Sigmoid colon (tissue), 7 donors: ENCODE measurements at places on chromosomes 3 and 15. TPM values are rescaled to one million over a fixed set of nuclear protein-coding genes. Genes with fewer than 3 reads are reported as not detected.

GRCh38 chr3:127655641-127656040 is 17.1 kb upstream of the ABTB1 start:
- H3K27ac ChIP-seq = peak overlapping the region; percentile 43
- H3K36me3 ChIP-seq = no peaks in the 10 kb centered on the region
- H3K4me1 ChIP-seq = peaks cover 4% of the 10 kb centered on the region
- DNase-seq = no peak

DNA sequence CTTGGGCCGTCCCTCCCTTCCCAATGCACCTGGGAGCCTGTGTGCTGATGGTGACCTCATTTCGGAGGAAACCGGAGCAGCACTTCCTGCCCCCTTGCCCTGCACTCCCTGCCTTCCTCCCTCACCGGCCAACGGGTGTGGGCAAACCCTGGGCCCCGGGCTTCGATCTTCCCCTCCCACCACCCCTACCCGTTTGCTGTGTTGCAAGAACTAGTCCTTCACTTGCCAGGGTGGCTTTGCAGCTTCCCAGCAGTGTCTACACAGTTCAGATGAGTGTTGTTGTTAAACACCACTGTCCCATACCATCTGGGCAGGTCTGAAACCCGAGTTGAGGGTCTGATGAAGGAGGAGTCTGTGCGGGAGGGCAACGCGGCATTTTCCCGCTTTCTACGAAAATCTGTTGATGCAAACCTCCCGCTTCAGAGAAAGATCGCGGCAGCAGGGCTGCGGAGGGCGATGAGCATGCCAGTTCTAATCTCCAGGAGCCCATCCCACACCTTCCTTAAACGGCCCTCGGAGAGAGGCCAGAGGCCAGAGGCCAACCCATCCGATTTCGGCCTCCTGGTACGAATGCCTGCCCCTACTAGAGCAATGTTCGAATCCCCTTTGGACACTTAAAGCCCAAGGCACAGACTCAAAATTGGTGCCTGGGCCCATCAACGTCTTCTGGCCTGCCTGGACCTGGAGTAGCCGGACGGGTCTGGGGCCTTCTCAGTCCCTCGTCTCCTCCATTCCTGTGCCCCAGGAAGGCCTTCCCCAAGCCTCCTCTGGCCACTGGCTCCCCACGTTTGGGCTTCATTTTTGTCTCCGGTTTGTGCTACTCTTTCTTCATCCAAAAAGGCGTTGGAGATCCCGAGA is 35.7 kb upstream of the POLG start:
- no peak overlapping the region for H3K27ac ChIP-seq
- H3K4me1 ChIP-seq = peaks cover 25% of the 10 kb centered on the region
- H3K27me3 ChIP-seq = peaks cover 99% of the 10 kb centered on the region
- H3K36me3 ChIP-seq = no peaks in the 10 kb centered on the region
- no peak overlapping the region for H3K4me3 ChIP-seq

GRCh38 chr3:30418443-30418842 is 188.0 kb upstream of the TGFBR2 start:
- H3K4me3 ChIP-seq = no peak overlapping the region
- H3K27me3 ChIP-seq = no peaks in the 10 kb centered on the region
- H3K36me3 ChIP-seq = no peaks in the 10 kb centered on the region
- no peaks in the 10 kb centered on the region for H3K4me1 ChIP-seq
- no peak overlapping the region for H3K27ac ChIP-seq

- no peak overlapping the region for H3K4me3 ChIP-seq
- no peaks in the 10 kb centered on the region for H3K4me1 ChIP-seq
- H3K36me3 ChIP-seq = no peaks in the 10 kb centered on the region
- no peak for DNase-seq
Observed at GRCh38 chr3:179028408-179028807, 43.2 kb downstream of the ZMAT3 start.

DNA sequence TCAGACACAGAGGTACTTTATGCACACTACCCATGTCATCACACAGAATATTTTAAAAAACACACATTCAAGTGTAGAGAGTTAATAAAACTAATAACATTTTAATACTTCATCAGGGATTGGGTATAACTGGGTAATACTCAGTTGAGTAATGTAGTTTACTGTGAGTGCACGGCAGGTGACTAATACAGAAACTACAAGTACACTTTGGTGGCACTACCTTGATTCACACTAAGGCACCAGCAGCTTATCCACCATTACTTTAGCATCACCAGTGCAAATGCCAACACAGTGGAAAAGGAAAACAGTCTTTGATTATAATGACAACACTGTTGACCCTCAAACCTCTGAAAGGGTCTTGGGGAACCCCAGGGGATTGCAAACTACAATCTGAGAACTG is 33.6 kb downstream of the ZNF280D start:
- no peaks in the 10 kb centered on the region for H3K4me1 ChIP-seq
- no peaks in the 10 kb centered on the region for H3K27me3 ChIP-seq
- no peak overlapping the region for H3K4me3 ChIP-seq
- H3K27ac ChIP-seq = no peak overlapping the region

DNA sequence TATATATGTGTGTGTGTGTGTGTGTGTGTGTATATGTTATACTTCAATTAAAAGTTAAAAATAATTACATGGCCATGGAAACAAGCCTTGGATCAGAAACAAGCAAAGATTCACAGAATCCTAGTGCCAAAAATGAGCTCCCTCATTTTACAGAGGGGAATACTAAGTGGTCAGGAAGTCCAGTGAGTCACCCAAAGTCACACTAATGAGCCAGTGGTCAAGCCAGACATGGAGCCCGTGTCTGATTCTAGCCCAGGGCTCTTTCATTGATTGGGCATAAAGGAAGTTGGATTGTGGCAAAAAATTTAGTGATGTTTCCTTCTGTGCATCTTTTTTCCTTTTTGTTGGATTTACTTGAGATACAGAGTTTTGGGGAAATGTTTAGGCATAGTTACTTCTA is 152.5 kb upstream of the NPHP3 start:
- no peaks in the 10 kb centered on the region for H3K4me1 ChIP-seq
- H3K4me3 ChIP-seq = no peak overlapping the region
- H3K36me3 ChIP-seq = no peaks in the 10 kb centered on the region
- no peak overlapping the region for H3K27ac ChIP-seq
- no peaks in the 10 kb centered on the region for H3K27me3 ChIP-seq

GRCh38 chr15:39312984-39313383 is 267.9 kb upstream of the THBS1 start:
- no peaks in the 10 kb centered on the region for H3K27me3 ChIP-seq
- H3K4me3 ChIP-seq = no peak overlapping the region
- H3K27ac ChIP-seq = no peak overlapping the region
- DNase-seq = no peak

DNA sequence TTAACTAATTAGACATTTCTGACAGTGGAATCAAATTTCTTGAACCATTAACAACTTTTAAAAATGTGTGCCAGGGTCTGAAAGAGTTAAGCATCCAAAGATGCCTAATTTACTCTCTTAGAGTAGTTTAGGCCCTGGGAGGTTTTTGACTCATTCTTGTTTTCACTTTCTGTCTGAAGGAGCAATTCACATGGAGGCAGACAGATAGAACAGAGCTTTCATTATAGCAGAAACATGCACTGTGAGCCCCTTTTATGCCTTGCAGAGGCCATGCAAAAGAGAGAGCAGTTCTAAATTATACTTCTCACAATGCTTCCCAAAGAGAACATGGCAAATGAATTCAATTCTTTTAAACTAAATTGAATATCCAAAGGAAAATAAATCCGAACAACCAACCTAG is 554.8 kb downstream of the MFSD1 start:
- no peaks in the 10 kb centered on the region for H3K4me1 ChIP-seq
- H3K4me3 ChIP-seq = no peak overlapping the region
- DNase-seq = no peak
- H3K27ac ChIP-seq = no peak overlapping the region

- H3K27ac ChIP-seq = no peak overlapping the region
- H3K36me3 ChIP-seq = no peaks in the 10 kb centered on the region
- no peak overlapping the region for H3K4me3 ChIP-seq
- H3K4me1 ChIP-seq = no peaks in the 10 kb centered on the region
- H3K27me3 ChIP-seq = no peaks in the 10 kb centered on the region
- no peak for DNase-seq
Observed at GRCh38 chr15:40836020-40836419, 7.5 kb upstream of the PPP1R14D start.

- H3K27ac ChIP-seq = no peak overlapping the region
- H3K27me3 ChIP-seq = no peaks in the 10 kb centered on the region
- H3K4me3 ChIP-seq = no peak overlapping the region
Observed at GRCh38 chr15:61216519-61216918, 12.6 kb downstream of the RORA start.

- H3K4me1 ChIP-seq = no peaks in the 10 kb centered on the region
- no peaks in the 10 kb centered on the region for H3K27me3 ChIP-seq
- no peak overlapping the region for H3K27ac ChIP-seq
- DNase-seq = peak; percentile 71
- no peaks in the 10 kb centered on the region for H3K36me3 ChIP-seq
Observed at GRCh38 chr15:98525661-98526001, 122.7 kb upstream of the IGF1R start.

DNA sequence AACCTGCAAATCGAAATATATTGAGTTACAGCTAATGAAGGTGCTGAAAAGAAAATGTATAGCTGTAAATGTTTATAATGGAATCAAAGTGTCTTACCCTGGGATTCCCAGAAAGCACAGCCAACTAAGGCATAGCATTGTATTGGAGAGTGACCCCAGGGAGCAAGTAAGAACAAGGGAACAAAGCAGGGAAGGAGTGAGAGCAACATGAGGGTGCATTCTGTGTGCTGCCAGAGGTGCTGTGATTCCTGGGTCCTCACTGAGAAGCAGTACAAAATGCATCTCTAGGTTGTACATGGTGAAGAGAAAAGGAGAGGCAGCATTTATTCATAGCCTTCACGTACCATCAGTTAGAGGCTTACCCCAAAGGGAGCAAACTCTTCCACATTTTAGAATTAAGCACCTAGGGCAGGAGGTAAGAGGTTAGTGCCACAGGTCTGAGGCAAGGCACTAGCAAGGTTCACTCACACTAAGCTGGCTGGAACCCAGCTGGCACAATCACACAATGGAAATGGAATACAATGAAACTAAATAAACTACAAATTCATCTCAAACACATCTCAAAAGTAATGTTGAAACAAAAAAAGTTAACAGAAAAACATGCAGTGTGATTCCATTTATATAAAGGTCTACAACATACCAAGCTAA is 151.5 kb upstream of the C2CD4B start:
- H3K36me3 ChIP-seq = no peaks in the 10 kb centered on the region
- no peaks in the 10 kb centered on the region for H3K4me1 ChIP-seq
- no peak overlapping the region for H3K4me3 ChIP-seq
- DNase-seq = no peak
- H3K27ac ChIP-seq = no peak overlapping the region

- no peak overlapping the region for H3K4me3 ChIP-seq
- DNase-seq = no peak
- no peaks in the 10 kb centered on the region for H3K4me1 ChIP-seq
- H3K27ac ChIP-seq = no peak overlapping the region
- H3K27me3 ChIP-seq = no peaks in the 10 kb centered on the region
Observed at GRCh38 chr3:49563766-49564165, 9.5 kb downstream of the BSN start.

DNA sequence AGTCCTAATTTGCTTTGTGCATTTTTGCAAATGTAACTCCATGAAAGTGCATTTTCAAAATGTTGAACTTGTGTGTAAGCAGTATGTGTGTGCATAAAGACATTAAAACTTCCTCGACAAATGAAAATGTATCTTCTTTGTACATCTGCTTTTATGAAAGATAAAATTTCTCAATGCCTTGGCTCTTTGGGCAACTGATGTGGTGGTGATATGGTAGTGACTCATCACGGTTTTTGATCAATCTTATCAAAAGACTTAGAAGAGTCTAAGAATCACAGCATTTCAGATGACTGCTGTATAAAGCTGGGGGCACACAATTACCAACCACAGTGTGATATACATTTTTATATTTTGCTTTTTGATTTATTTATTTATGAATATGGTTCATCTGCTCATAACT is 5.4 kb upstream of the MASP1 start:
- no peaks in the 10 kb centered on the region for H3K36me3 ChIP-seq
- no peak for DNase-seq
- no peak overlapping the region for H3K4me3 ChIP-seq
- H3K27ac ChIP-seq = no peak overlapping the region
- H3K27me3 ChIP-seq = no peaks in the 10 kb centered on the region
- H3K4me1 ChIP-seq = peaks cover 25% of the 10 kb centered on the region

DNA sequence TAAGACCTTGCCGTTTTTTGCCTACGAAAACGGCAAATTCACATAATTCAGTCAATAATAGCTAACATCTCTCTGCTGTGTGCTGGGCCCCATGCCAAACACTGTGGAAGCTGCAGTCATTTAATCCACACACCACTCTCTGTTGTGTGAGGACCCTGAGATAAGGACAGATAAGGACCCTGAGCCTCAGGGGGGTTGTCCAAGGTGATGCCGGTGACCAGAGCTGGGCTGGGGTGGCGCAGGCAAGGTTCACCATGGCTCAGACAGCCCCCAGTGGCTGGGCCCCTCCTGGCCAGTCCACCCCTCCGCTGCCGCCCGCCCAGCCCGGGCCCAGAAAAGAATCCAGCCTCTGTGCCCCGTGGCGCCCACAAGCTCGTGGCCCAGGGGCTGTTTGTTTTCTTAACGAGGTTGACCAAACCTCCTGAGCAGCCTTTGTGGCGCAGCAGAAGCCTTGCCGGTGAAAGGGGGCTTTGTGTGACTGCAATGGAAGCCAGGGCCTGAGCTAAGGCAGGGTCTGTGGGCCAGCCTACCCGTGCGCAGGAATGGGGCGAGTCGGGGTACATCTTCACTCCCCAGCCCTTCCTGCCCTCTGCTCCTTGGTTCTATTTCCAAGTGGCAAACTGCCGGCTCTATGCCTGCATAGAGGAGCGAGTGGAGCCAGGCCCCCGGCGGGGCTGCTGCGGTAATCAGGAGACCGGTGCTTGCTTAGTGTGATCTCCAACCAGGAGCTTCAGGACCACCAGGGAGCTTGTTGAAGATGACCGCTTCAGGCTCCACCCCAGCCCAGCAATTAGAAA is 4.4 kb upstream of the SNX22 start:
- no peak overlapping the region for H3K4me3 ChIP-seq
- H3K36me3 ChIP-seq = peaks cover 32% of the 10 kb centered on the region
- no peak overlapping the region for H3K27ac ChIP-seq
- H3K27me3 ChIP-seq = peaks cover 13% of the 10 kb centered on the region

GRCh38 chr3:155431856-155432570 is 138.5 kb upstream of the STRIT1 start:
- H3K27me3 ChIP-seq = no peaks in the 10 kb centered on the region
- no peaks in the 10 kb centered on the region for H3K36me3 ChIP-seq
- H3K4me1 ChIP-seq = no peaks in the 10 kb centered on the region

GRCh38 chr3:61060411-61060861 is 190.8 kb downstream of the FHIT start:
- no peaks in the 10 kb centered on the region for H3K4me1 ChIP-seq
- no peaks in the 10 kb centered on the region for H3K27me3 ChIP-seq
- no peak overlapping the region for H3K4me3 ChIP-seq
- no peak overlapping the region for H3K27ac ChIP-seq
- no peaks in the 10 kb centered on the region for H3K36me3 ChIP-seq

- DNase-seq = peak; percentile 83
- H3K36me3 ChIP-seq = peaks cover 19% of the 10 kb centered on the region
- no peaks in the 10 kb centered on the region for H3K27me3 ChIP-seq
- H3K27ac ChIP-seq = peak overlapping the region; percentile 79
Observed at GRCh38 chr15:64856429-64857145, 14.9 kb downstream of the PLEKHO2 start.

LRRC49 gene
- 3.0 TPM for polyA plus RNA-seq

CLDN18 gene
- 0.10 TPM for polyA plus RNA-seq

PPIB gene
- 162 TPM for polyA plus RNA-seq

PCOLCE2 gene
- polyA plus RNA-seq = 3.6 TPM

FAM174B gene
- polyA plus RNA-seq = 8.1 TPM

KLHL40 gene
- not detected for polyA plus RNA-seq

PCLAF gene
- 9.0 TPM for polyA plus RNA-seq

SELENOT gene
- 57.1 TPM for polyA plus RNA-seq

RLBP1 gene
- 0.50 TPM for polyA plus RNA-seq
